ENCODE measurements at places on chromosomes 1 and 21. TPM values are rescaled to one million over a fixed set of nuclear protein-coding genes. Genes with fewer than 3 reads are reported as not detected.

The RGS2 gene
- total RNA-seq = 5.6 TPM

The OXCT2 gene
- 2.3 TPM for total RNA-seq

The SH2D5 gene
- total RNA-seq = 0.98 TPM

The C1orf141 gene
- total RNA-seq = not detected

The ZBTB8A gene
- 9.1 TPM for total RNA-seq

The F5 gene
- total RNA-seq = not detected

The CFHR2 gene
- total RNA-seq = not detected

The AJAP1 gene
- total RNA-seq = not detected

The TOR3A gene
- 25.0 TPM for total RNA-seq

The CD1E gene
- total RNA-seq = not detected

The REN gene
- total RNA-seq = 0.33 TPM

The ARV1 gene
- total RNA-seq = 11.7 TPM

The RAB13 gene
- 61.6 TPM for total RNA-seq

The CYP4A22 gene
- total RNA-seq = not detected

The ANGPTL3 gene
- total RNA-seq = not detected

The NBPF6 gene
- total RNA-seq = not detected

The CZIB gene
- 41.5 TPM for total RNA-seq

The WDR3 gene
- 17.6 TPM for total RNA-seq

The OR14K1 gene
- total RNA-seq = not detected

The LGALS8 gene
- total RNA-seq = 67.6 TPM

The ZFP69B gene
- total RNA-seq = 3.9 TPM

The IFNLR1 gene
- not detected for total RNA-seq

The LCE2A gene
- total RNA-seq = not detected

The CLK2 gene
- total RNA-seq = 27.3 TPM

All from vein endothelial cell (primary cell).